Mammary microvascular endothelial cell (primary cell): ENCODE measurements at places on chromosomes 4 and X. TPM values are rescaled to one million over a fixed set of nuclear protein-coding genes. Genes with fewer than 3 reads are reported as not detected.

Gene HTRA3
- total RNA-seq: 2.3 and 6.3 TPM in 2 replicates

Gene PRR32
- total RNA-seq: not detected in 2 replicates

Gene IL13RA2
- 1.5 and 1.9 TPM in 2 replicates for total RNA-seq

Gene PASD1
- not detected in 2 replicates for total RNA-seq
